ENCODE measurements at places on chromosomes 2 and 18. TPM values are rescaled to one million over a fixed set of nuclear protein-coding genes. Genes with fewer than 3 reads are reported as not detected.

- H3K4me3 ChIP-seq: no peak overlapping the region
- peaks cover 1% of the 10 kb centered on the region for H3K27me3 ChIP-seq
Measured at GRCh38 chr2:163594497-163594896, 141.3 kb downstream of the FIGN start.

GRCh38 chr2:105798595-105798994 is 53.9 kb downstream of the NCK2 start:
- DNase-seq: no peak
- peaks cover 1% of the 10 kb centered on the region for H3K27me3 ChIP-seq
- H3K27ac ChIP-seq: no peak overlapping the region
- peaks cover 15% of the 10 kb centered on the region for H3K36me3 ChIP-seq

GRCh38 chr2:28676152-28676835 is 75.3 kb upstream of the PPP1CB start:
- H3K4me1 ChIP-seq: peaks cover 2% of the 10 kb centered on the region
- H3K4me3 ChIP-seq: no peak overlapping the region
- DNase-seq: no peak
- H3K36me3 ChIP-seq: peaks cover 4% of the 10 kb centered on the region

DNA sequence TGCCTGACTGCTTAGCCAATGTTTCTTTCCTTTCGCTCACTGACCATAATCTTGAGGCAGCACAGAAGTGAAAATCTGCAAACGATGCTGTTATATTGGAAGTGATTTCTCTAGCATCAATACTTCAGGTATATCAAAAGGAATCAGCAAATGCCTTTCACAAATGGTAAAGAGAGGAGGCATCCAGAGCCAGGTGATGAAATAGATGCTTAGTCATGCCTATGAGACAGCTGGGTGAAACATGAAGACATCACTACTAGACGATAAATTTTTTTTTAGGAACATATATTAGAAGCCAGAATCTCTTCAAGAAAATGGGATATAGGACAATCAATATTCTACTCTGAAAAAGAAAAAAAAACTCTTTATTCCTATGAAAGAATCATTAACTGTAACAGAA is 249.2 kb upstream of the SLC39A10 start:
- no peak overlapping the region for H3K4me3 ChIP-seq
- H3K4me1 ChIP-seq: peaks cover 6% of the 10 kb centered on the region
- H3K27me3 ChIP-seq: no peaks in the 10 kb centered on the region
- no peaks in the 10 kb centered on the region for H3K36me3 ChIP-seq

- no peaks in the 10 kb centered on the region for H3K4me1 ChIP-seq
- no peak overlapping the region for H3K4me3 ChIP-seq
- DNase-seq: no peak
Measured at GRCh38 chr18:32461709-32462272, 8.9 kb downstream of the GAREM1 start.

FEV gene
- 0.56 TPM for total RNA-seq

DNA sequence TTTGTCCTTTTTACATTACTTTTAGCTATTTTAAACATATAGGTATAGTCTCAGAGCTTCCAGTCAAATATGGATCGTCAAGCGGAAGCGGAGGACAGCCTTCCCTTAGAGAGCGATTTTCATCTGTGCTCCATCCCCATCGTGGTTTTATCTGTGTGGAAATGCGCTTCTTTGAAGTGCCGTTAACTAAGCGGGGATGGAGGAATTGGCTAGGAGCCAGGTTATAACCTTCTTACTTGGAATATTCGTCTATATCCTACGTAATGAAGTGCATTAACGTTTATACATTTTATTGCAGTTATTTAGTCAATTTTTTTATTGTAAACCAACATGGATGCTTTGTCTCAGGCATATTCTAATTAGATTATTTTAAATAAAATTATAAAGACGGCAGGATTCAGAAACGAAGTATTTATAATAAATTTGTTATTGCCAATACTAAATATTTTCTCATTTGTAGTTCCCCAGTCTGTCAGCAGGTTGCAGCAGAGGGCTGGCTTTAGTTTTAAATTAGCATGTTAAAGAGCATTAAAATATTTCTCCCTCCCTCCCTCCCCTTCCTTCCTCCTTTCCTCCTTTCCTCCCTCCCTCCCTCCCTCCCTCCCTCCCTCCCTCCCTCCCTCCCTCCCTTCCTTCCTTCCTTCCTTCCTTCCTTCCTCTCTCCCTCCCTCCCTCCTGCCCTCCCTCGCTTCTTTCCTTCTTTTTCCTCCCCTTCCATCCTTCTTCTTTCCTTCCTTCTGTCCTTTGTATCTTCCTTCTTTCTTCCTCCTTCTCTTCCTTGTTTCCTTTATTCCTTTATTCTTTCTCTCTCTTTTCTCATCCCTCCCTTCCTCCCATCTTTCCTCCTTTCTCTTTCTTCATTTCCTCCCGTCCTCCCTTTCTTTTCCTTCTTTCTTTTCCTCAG is 80.6 kb upstream of the DOCK10 start:
- no peak overlapping the region for H3K27ac ChIP-seq
- no peaks in the 10 kb centered on the region for H3K27me3 ChIP-seq
- peak; percentile 12 for DNase-seq
- H3K36me3 ChIP-seq: no peaks in the 10 kb centered on the region

DNA sequence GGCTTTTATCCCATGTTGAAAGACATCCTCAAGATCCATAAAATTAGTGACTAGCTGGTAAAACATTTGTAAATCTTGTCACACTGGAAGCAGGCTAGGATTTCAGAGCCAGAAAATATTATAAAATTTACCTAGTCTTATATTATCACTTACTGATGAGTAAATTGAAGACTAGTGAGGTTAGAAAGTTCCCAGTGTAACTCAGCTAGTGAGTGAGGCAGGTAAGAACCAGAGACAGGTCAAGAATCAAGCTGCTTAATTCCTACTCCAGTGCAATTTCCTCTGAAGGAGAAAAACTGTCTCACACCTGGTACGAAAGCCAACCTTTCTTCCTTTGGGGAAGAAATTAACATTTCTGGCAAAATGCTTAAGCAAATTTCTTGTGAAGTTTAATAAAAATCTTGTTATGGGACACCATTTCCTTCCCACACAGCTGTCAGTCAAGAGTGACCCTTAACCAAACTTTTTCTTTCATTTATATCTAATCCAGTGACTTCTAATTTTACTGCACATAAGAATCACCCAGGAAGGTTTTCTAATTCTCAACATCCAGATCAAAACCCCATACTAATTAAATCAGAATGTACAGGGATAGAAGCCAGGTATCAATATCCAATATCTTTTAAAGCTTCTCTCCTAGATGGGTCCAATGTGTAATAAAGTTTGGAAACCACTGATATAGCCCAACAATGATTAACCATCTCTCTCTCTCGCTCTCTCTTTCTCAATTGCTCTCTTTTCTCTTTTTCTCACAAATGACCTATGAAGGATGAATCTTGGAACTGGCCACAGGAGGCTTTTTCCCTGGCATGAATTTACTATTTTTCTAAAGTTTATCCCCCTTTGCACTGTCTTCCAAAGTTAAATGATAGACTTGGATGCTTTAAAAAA is 264.3 kb upstream of the SLC39A10 start:
- H3K4me1 ChIP-seq: peaks cover 14% of the 10 kb centered on the region
- DNase-seq: no peak
- H3K36me3 ChIP-seq: no peaks in the 10 kb centered on the region
- H3K27ac ChIP-seq: no peak overlapping the region
- no peak overlapping the region for H3K4me3 ChIP-seq

- H3K4me3 ChIP-seq: no peak overlapping the region
- H3K36me3 ChIP-seq: no peaks in the 10 kb centered on the region
- H3K27ac ChIP-seq: peak overlapping the region; percentile 94
- peaks cover 4% of the 10 kb centered on the region for H3K27me3 ChIP-seq
- DNase-seq: no peak
Measured at GRCh38 chr2:215833531-215834162, 179.7 kb downstream of the MREG start.

- no peak overlapping the region for H3K27ac ChIP-seq
- H3K36me3 ChIP-seq: no peaks in the 10 kb centered on the region
- no peak for DNase-seq
- no peaks in the 10 kb centered on the region for H3K4me1 ChIP-seq
Measured at GRCh38 chr18:26008096-26008495, 82.3 kb downstream of the SS18 start.

DNA sequence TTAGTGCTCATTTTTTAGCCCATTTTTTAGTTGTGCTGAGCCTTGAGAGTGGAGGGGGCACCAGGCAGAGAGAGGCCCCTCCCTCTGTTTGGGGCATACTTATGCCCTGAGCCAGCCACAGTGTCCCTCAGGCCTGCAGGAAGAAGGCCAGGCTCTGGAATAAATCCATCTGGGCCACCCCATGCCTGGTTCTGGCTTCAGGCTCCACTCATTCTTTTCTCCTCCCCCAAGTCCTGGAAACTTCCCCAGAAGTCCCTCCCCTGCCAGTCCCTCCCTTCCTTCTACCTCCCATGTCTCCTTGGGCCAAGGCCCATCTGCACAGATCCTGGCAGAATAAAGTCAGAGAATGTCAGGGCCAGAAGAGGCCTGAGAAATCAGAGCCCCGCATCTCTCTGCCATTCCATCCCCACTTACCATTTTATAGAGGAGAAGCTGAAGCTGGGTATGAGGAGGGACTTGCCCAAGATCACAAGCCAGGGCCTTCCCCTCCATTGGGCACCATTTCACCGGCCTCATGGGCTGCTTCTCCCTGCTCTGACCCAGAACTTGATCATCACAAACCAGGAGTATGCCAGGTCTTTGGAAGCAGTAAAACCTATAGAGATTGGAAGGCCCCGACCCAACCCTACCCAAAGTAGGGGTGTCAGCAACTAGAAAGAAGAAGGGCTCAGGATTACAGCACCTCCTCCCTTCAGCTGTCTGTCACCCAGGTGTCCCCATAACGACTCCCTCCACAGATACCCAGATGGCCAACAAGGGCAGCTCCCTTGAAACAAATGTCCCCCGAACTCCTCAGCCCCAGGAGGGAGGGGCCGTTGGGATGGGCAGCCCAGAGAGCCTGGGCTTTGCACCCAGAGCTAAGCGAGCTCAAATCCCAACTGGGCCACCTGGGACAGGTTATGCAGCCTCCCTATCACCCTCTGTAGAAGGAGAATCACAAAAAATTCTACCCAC is 108.4 kb downstream of the POLR1A start:
- no peak for DNase-seq
- H3K27ac ChIP-seq: no peak overlapping the region
- H3K27me3 ChIP-seq: peaks cover 2% of the 10 kb centered on the region
- H3K36me3 ChIP-seq: peaks cover 4% of the 10 kb centered on the region
- H3K4me3 ChIP-seq: no peak overlapping the region

GRCh38 chr18:34771958-34772357 is 61.9 kb downstream of the DTNA start:
- H3K4me1 ChIP-seq: peaks cover 35% of the 10 kb centered on the region
- peaks cover 3% of the 10 kb centered on the region for H3K36me3 ChIP-seq
- no peak overlapping the region for H3K4me3 ChIP-seq
- H3K27me3 ChIP-seq: peaks cover 2% of the 10 kb centered on the region

GALNT5 gene
- 0.15 TPM for total RNA-seq

GRCh38 chr2:166180951-166181812 is 53.4 kb upstream of the SCN1A start:
- H3K27ac ChIP-seq: no peak overlapping the region
- H3K27me3 ChIP-seq: peaks cover 2% of the 10 kb centered on the region
- no peak overlapping the region for H3K4me3 ChIP-seq
- DNase-seq: peak; percentile 68

NCKAP5 gene
- total RNA-seq: 7.4 TPM

- H3K27ac ChIP-seq: no peak overlapping the region
- no peak overlapping the region for H3K4me3 ChIP-seq
- DNase-seq: no peak
- no peaks in the 10 kb centered on the region for H3K4me1 ChIP-seq
- peaks cover 9% of the 10 kb centered on the region for H3K36me3 ChIP-seq
- H3K27me3 ChIP-seq: no peaks in the 10 kb centered on the region
Measured at GRCh38 chr2:170026361-170026760, 151.6 kb upstream of the MYO3B start.

DNA sequence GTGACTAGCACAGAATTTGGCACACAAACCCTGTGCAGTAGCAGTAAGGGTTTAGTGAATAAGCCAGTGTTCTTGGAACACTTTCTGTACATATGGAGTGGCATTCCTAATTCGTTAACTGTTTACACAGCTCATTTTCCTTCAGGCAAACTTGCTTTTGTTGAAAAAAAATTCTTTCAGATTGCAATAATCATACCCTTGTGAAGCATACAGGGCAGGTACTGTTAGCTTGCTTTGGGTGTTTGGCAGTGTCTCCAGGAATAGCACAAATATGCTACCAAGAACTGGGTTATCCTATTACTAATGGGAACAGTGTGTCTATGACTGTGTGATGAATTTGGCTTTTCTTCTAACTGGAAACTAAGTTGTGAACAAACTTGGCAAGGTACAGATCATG is 33.4 kb downstream of the UGP2 start:
- H3K4me1 ChIP-seq: peaks cover 3% of the 10 kb centered on the region
- H3K27ac ChIP-seq: no peak overlapping the region
- H3K4me3 ChIP-seq: no peak overlapping the region
- no peak for DNase-seq
- H3K27me3 ChIP-seq: peaks cover 2% of the 10 kb centered on the region

DNA sequence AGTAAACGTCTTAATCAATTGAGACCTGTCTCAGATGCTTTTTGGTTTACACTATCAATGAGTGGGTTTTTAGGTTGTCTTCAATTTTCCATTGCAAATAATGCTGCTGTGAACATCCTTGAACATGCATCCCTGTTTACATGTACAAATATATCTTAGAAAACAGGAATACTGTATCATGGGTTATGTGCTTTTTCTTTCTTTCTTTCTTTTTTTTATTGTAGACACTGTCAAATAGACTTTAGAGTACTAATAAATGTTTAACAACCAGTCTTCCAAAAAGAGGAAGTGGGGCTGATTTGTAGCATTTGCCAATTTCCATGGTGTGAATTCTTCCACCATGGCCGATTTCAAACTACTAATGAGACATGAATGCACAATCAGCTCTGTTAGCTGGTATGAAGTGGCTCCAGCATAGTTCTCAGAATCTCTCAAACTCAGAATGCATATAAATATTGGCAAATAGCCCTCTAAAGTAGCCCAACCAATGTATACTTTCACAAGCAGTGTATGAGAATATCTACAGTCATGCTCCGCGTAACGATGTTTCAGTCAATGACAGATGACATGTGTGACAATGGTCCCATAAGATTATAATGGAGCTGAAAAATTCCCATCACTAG is 50.3 kb upstream of the B3GNT2 start:
- H3K27me3 ChIP-seq: no peaks in the 10 kb centered on the region
- H3K27ac ChIP-seq: no peak overlapping the region
- peaks cover 6% of the 10 kb centered on the region for H3K4me1 ChIP-seq
- DNase-seq: no peak

GRCh38 chr2:18156002-18156401 is 277.5 kb downstream of the KCNS3 start:
- no peak for DNase-seq
- H3K4me3 ChIP-seq: no peak overlapping the region
- H3K27ac ChIP-seq: no peak overlapping the region
- no peaks in the 10 kb centered on the region for H3K4me1 ChIP-seq

GRCh38 chr2:70712916-70713315 is 55.1 kb downstream of the ADD2 start:
- H3K36me3 ChIP-seq: peaks cover 5% of the 10 kb centered on the region
- DNase-seq: no peak
- H3K4me3 ChIP-seq: no peak overlapping the region
- H3K27ac ChIP-seq: no peak overlapping the region

GRCh38 chr2:111184725-111185310 is 64.1 kb downstream of the BCL2L11 start:
- no peaks in the 10 kb centered on the region for H3K27me3 ChIP-seq
- no peaks in the 10 kb centered on the region for H3K36me3 ChIP-seq
- no peaks in the 10 kb centered on the region for H3K4me1 ChIP-seq
- no peak overlapping the region for H3K27ac ChIP-seq
- DNase-seq: no peak

CCDC141 gene
- 0.67 TPM for total RNA-seq

- no peak overlapping the region for H3K4me3 ChIP-seq
- no peak for DNase-seq
- no peaks in the 10 kb centered on the region for H3K27me3 ChIP-seq
- H3K4me1 ChIP-seq: peaks cover 7% of the 10 kb centered on the region
Measured at GRCh38 chr2:138104071-138104470, 139.8 kb downstream of the HNMT start.
